ENCODE measurements at places on chromosomes 4 and X. TPM values are rescaled to one million over a fixed set of nuclear protein-coding genes. Genes with fewer than 3 reads are reported as not detected.

DNA sequence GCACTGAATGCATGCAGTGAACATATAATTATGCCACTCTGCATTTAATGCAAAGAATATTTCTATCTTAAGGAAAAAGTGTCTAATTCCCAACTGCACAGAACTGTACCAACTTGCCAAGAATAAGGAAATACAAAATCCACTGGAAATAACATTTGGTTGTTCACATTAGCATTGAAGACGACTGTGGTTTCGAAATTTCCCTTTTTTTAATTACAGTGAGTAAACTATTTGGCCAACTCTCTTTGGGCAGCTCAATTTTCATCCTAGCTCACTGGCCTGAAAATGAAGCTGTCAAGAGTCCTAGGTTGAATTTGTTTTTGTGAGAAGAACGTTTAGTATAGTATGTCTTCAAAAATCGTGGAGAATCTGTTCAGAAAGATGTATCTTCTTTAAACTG, 81.6 kb upstream of the MID1 start:
- no peak for DNase-seq

- DNase-seq = no peak
These were observed 273.3 kb upstream of the RASGEF1B start for GRCh38 chr4:81745050-81745449.

Gene FAM47A
- total RNA-seq = not detected

DNA sequence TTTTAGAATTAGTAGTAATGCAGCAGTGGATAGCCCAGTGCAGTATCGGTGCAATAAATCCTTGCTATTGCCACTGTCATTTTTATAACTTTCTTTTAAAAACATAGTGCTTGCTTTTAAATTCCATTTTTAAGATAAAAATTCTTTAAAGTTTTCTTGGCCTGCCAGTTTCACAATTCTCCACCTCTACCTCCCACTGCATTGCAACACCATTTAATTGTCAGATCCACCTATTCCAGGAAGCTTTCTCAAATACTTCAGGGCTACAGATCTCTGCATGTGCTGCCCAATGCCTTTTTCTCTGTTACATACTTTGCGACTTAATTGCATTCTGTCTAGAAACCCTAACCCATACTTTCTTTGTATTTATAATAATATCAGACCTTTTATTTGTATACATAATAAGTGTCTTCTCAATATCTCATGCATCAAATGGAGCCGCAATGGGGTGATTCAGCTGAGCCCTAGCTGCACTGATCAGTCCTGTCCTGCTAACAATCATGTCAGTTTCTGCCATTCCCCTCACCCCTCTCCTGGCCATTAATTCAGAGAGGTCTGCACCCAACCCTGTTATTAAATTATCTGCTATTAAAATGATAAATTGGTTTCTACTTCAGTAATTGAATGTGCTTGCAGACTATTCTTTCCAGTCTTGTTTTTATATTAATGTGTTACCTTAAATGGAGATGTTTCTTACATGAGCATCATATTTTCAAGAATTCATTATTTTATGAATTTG, 193.1 kb downstream of the SLIT2 start:
- no peak for DNase-seq

Gene UGT2B15
- not detected for total RNA-seq

DNA sequence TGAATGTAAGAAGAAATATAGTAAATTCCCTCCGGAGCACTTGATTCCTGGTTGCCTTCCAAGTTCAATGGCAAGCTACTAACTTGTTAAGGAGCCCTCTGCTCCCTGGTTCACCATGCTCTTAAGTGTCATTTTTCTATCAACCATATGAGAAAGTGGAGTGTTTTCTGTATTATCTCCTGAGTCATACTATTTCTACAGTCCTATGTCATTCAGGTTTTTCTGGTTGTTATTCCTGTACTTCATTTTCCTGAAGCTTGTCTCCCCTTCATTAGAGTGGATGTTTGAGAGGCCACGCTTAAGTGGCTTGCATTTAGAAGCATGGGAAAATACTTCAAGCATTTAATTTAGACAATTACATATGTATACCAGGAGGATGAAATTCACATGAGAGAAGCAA, 14.7 kb upstream of the EPGN start:
- DNase-seq = no peak

- no peak for DNase-seq
These were observed 64.6 kb upstream of the MTM1 start for GRCh38 chrX:150503898-150504219.

- DNase-seq = no peak
These were observed 333.3 kb downstream of the DCTD start for GRCh38 chr4:182583703-182584415.

DNA sequence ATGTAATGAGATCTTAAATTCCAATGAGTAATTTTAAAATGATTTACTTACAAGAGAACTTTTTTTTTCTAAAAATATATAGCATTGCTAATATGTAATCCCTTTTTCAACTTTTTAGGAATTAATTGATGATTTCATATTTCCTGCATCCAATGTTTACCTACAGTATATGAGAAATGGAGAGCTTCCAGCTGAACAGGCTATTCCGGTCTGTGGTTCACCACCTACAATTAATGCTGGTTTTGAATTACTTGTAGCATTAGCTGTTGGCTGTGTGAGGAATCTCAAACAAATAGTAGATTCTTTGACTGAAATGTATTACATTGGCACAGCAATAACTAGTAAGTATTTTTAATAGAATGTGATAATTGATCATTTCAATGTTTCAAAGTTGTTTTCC, 113.2 kb downstream of the USP9X start:
- no peak for DNase-seq
